Astrocyte of the hippocampus (primary cell): ENCODE measurements at places on chromosomes 11 and 22.
A peak's percentile ranks its signal among the peaks of the same experiment; 100 is the strongest.

DNA sequence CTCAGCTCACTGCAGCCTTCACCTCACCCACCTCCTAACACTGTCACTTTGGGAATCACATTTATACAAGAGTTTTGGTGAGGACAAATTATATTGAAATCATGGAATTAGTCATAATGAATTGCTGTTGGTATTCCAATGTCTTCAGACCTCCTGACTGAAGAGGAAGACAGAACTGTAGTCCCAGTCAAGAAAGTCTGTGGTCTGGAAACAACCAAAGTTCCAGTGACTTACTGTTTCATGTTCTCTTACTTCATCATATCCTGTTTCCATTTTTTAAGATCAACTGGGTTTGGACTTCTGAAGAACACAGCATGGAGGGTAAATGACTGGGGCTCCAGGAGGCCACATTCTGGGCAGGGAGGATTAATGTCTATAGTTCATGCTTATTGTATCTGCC is 43.0 kb upstream of the HIPK3 start:
- DNase-seq, result peak; percentile 6

GRCh38 chr22:37891926-37892325 is 14.2 kb upstream of the MICALL1 start:
- DNase-seq, result no peak

- DNase-seq, result no peak
These were observed 128.3 kb upstream of the CSNK2A3 start for GRCh38 chr11:11481371-11481770.

DNA sequence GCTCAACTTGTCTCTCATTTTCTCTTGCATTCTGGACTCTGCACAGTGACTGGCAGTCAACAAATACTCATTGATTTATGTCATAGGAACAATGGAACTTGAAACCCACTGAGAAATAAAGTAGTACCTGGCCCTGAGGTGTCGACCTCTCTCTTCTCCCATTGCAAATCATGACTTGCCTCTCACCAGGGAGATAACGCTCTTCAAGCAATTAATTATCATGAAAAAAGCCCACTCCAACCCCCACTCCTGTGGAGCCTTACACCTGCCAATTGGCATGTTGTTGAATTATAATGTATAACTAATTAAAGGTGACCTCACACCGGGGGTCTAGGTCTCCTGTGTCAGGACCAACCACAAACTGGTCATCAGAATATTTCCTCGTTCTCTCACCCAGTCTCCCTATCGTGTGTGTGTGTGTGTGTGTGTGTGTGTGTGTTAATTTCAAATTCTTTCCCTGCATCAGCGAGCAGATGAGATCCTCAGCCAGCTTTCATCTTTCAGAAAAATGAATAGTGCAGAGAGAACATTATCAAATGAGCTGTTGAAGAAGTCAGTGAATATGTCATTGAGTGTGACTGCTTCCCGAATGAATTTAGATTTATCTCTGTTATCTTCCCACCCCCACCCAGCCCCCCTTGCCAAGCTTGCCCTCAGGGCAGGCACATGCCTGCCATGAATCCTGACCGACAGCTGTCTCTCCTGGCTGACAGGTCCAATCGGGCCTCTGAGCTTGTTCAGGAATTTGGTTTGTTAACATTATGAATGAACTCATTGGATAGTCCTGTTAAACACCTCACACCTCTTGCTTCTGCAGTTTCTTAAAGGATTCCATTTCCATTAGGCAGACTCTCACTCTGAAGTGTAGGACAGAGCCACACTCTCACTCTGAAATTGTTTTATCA is 357.4 kb downstream of the INSC start:
- no peak for DNase-seq

GRCh38 chr22:23387827-23388516 is 192.1 kb downstream of the IGLL1 start:
- DNase-seq, result no peak

DNA sequence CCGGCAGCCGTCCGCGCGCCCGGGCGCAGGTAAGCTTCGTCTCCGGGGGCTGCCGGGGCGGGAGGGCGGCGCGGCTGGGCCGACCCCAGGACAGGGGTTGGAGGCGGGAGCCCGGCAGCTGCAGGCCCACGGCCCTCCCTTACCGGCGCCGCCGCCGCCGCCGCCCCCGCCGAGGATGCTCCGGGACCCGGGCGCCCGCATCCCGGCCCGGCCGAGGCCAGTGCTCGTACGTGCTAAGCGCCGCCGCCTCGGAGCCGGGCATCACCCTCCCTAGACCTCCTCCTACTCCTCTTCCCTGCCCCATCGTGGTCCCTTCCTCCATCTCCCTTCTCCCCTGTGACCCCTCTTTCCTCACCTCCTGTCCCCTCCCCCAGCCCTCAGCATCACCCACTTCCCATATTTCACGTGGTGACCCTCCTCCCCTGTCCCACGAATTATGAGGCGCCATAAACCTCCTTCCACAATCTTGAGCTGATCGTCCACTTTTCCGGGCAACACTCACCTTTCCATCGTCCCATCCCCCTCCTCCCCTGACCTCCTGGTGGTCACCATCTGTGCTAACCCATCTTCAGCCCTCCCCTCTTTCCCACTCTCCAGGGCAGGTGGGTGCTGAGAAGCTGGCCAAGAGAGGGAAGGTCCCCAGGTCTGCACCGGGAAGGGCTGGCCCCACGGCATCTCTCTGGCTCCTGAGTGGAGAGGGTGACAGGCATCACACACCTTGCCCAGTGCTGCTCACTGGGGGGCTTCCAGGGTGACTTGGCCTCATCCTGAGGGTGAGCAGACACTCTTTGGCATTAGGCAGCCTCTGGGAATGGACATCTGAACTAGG is 612 bp downstream of the ASPHD2 start:
- DNase-seq, result peak; percentile 34
